ENCODE measurements at places on chromosomes 3 and 15.

DNA sequence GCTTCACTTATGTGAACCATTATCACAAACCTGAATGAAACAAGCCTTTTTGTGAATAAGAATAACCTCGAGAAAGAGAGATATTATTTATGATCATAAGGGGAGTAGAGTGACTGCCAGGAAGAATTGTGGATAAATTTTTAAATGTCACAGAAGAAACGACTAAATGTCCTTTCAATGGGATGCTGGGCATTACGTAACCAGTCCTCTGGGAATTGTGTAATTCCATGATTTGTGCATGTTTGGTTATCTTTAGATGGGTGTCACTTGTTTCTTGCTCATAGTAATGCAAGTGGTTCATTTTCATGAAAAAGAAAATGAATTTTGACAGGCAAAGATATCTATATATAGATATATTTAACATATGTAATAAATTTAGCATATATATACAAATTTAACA, 379.5 kb upstream of the AGTR1 start:
- no peak for DNase-seq

DNA sequence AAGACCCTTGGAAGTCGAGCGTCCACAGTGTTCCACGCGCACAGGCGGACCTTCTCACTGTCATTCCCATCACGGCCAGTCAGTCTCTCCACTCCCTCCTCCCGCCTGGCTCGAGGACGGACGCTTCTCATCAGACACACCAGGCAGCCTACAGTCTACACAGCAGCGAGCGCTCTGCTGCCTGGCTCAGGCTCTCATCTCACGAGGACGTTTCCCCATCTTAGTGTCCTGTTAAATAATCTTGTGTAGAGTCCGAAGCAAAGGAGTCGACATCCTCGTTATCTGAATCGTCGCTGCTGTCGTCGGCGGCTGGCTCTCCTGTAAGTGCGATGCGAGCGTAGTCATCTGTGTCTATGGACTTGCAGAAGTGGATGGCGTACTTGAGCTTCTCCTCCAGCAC, 12.4 kb upstream of the OCA2 start:
- no peak for DNase-seq

- DNase-seq: no peak
Measured at GRCh38 chr15:67195305-67195704, 59.2 kb downstream of the AAGAB start.

DNA sequence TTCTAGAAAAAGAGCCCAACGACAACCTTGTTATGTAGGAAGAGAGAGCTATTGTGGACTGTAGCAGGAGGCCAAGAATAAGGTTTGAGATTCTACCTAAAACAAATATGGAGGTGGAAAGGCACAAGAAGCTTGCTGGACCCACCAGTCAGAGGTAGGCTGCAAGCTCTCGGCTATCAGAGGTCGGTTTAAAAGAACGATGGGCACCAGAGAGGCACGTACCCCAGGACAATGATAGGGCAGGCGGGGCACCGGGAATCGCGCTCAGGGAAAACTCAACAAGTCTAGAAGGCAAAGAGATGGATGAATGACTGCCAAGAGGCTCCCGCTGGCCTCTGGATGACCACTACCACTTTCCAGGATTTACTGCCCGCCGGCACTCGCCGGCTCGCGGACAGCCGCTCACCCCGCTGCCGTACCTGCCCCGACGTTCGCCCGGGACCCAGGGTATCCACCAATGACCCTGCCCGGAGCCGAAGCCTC, 1.1 kb downstream of the HDGFL3 start:
- DNase-seq: no peak

DNA sequence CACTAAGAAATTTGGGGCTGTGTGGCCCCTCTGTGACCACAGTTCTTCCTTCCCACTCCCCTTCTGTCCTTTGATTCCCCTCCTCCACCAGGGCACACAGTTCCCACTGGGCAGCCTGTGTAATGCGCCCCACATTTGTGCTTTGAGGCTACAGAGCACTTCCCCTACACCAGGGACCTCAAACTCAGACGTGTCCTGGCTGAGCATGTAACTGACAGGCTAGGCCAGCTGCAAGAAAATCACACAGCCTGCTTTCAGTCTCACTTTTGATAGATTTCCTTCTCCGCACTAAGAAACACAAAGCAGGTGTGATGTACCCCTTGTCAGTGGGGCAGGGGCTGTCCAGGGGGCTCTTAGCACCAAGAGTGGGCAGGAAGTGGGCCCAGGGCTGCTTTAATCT, 29.6 kb downstream of the PRKCD start:
- no peak for DNase-seq

GRCh38 chr3:146843476-146843875, 238.3 kb upstream of the PLSCR5 start:
- DNase-seq: no peak

DNA sequence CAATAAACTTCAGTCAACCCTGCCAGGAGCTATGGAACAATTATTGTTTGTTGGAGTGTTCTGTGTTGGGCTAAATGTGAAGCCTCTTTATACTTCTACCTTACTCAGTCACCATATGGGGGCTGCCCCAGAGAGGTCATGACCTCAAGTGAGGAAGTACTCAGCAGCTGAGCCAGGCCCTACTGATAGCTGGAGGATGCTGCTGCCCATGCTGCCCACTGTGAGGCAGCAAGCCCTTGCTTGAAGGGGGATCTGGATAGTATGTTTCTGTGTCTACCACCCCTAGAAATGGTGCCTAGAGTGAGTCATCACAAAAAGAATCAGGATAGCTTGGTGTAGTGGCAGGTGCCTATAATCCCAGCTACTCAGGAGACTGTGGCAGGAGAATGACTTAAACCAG, 4.5 kb upstream of the RPL24 start:
- no peak for DNase-seq

- DNase-seq: no peak
Measured at GRCh38 chr3:13517253-13517977, 31.5 kb upstream of the FBLN2 start.

- no peak for DNase-seq
Measured at GRCh38 chr3:170323331-170323730, 34.2 kb upstream of the SKIL start.

GRCh38 chr3:22928216-22929110, 274.7 kb upstream of the UBE2E2 start:
- DNase-seq: no peak

DNA sequence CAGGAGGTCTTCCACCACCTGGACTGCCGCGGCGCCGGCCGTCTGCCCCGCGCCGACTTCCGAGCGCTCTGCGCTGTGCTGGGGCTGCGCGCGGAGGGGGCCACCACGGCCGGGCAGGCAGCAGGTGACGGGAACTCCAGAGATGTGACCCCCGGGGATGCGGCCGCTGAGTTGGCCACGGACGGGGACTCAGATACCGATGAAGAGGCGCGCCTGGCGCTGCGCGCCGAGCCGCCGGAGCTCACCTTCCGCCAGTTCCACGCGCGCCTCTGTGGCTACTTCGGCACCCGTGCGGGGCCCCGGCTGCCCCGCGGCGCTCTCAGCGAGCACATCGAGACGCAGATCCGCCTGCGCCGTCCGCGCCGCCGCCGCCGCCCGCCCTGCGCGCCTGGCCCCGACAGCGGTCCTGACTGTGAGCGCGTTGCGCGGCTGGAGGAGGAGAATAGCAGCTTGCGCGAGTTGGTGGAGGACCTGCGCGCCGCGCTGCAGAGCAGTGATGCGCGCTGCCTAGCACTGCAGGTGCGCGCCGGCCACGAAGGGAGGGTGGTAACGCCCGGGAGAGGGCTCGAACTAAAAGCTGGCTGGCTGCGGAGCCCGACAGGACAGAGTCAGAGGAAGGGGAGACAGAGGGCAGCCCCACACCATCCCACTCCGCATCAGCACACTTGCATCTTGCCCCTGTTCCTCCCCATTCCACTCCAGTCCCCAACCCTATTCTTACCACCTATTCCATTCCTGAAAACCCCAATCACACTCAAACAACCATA, 885 bp downstream of the EFCC1 start:
- DNase-seq: no peak

GRCh38 chr3:39255503-39256325, 24.1 kb downstream of the CX3CR1 start:
- no peak for DNase-seq

GRCh38 chr3:196192524-196193051, 18.6 kb downstream of the ZDHHC19 start:
- no peak for DNase-seq

- DNase-seq: no peak
Measured at GRCh38 chr15:69380726-69381105, 33.4 kb upstream of the KIF23 start.

DNA sequence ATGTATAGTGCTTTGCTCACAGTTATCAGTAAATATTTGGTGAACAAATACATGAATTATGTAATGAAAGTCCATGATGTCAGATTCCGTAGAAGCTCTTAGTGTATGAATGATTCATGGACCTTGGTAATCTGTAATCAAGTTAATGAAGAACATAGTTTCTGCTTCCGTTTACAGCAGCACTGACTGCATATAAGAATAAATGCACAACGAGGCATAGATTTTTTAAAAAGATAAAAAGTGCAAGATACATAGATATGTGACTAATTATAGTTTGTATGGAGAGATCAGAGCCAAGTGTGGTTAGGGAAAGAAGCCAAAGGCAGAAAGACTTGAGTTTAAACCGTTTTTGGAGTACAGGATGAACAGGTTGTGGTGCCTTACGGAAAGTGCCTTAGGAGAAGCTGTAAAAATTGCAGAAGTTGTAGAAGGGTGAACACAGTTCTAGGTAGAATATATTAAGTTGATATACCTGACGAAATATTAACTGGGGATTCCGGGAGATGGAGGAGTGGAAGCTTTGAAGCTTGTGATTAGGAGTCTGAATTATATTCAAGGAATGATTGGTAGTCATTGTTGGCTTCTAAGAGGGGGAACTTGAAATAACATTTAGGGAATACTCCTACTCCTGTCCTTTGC, 293.1 kb downstream of the NLGN1 start:
- DNase-seq: no peak

DNA sequence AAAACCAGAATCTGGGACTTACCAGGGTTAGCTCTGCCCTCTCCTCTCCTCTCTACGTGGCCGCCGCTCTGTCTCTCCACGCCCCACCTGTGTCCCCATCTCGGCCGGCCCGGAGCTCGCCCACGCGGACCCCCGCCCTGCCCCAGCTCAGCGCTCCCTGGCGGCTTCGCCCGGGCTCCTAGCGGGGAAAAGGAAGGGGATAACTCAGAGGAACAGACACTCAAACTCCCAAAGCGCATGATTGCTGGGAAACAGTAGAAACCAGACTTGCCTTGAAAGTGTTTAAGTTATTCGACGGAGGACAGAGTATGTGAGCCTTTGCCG, 5.4 kb downstream of the ISL2 start:
- no peak for DNase-seq

- DNase-seq: no peak
Measured at GRCh38 chr15:56320861-56321260, 44.4 kb upstream of the TEX9 start.

DNA sequence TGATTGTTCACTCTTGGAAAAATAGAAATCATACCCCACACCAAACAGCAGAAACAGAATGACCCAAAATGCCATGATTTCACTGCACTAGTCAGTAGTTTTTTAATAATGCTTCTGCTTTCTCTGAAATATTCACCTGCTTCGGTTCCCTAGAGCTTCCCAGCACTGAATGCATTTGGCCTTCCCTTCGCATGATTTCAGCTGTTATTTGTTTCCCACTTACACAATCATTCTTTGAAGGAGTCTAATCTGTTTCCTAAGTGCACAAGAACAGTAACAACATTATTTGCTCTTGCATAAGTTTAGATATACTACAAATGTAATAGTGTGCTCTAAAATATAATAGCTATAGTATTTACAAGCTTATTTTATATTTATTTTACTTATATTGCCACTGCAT, 178.7 kb downstream of the STAC start:
- DNase-seq: no peak

DNA sequence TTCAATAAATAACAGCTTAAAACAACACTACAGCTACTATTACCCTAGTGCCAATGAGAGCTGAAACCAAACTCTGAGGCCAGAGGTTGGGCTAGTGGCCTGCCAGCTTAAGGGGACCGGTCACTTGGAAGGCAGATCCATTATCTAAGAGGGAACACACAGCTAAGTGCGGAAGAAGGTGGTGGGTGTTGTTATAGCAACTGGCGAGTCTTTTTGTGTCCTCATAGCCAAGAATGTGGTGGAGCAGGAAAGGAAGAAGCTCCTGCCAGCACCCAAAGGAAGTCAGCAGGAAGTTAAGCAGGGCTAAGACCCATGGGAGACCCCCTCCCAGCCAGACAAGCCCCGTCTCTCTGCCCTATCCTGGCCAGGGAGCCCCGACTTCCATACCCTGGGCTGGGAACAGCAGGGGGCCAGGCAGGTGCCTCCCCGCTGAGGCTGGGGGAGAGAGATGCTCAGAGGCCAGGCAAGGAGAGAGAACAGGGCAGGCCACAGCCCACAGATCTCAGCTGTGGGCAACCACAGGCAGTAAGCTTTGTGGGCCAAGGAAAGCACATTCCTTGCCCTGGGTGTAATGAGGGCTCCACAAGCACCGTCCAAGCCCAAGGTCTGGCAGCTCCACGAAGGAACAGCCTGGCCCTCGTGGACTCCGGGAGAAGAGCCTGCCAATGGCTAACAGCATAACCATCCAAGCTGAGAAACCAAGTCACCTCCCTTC, 34.0 kb upstream of the HRH1 start:
- DNase-seq: no peak

DNA sequence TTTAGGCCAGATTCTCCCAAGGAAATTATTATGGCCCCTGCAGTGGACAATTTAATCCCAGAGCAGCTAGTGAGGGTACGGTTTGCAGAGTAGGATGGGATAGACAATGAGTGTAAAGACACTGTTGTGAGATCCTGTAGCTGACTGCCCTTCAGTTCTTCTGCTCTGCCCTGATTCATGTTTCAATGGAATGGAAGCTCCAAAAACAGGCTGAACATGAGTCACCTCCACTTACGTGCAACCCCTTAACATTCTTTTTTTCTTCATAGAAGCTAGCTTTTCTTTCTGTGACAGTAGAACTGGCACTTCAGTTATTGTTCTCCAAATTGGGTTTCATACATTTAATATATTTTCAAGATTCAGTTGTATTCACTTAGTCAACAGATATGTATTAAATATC, 32.1 kb downstream of the CLDN18 start:
- no peak for DNase-seq

DNA sequence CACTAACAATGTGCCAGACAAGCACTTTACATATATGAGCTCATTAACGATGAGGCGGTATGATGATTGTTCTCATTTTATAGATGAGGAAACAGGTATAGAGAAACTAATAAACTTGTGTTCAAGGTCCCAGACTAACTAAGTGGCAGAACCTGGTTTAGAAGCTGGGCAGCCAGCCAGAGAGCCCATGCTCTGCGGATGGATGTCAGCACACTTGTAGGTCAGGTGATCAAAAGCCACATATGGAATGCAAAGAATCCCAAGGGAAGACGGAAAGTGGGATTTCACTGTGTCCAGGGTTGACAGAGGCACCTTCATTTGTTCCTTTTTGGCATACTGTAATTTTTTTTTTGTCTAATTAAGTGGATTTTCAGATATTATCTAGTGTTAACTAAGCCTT, 103.7 kb downstream of the EFL1 start:
- no peak for DNase-seq

DNA sequence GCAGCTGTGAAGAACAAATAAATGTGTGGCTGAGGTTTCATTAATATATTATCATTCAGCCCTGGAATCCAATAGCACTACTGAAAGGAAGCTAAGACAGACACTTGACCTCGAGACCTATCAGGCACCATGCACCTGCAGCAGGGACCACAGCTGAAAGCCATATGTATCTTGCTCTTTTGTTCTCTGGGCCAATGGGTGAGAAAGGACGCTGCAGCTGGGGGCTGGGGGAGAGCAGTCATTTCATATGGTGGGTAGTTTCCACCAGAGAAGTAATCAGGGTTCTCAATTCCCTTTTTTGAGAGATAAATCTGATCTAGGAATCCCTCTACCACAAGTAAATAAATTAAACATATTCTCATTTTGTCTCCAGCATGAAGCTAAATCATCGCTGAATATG, 225.6 kb upstream of the STRIT1 start:
- DNase-seq: no peak

- DNase-seq: no peak
Measured at GRCh38 chr15:77643764-77644163, 11.1 kb upstream of the LINGO1 start.

Measured in stimulated activated CD8-positive, alpha-beta memory T cell treated with anti-CD3 and anti-CD28 coated beads, Interleukin-15, amount 100 ng/mL, for 24 hours (primary cell).